ENCODE measurements at places on chromosomes 6 and 20. TPM values are rescaled to one million over a fixed set of nuclear protein-coding genes. Genes with fewer than 3 reads are reported as not detected.

- no peaks in the 10 kb centered on the region for H3K4me1 ChIP-seq
- no peak for DNase-seq
Observed at GRCh38 chr20:10949930-10950783, 276.4 kb upstream of the JAG1 start.

- H3K27me3 ChIP-seq = no peaks in the 10 kb centered on the region
- peak overlapping the region; percentile 93 for H3K27ac ChIP-seq
- peak overlapping the region; percentile 79 for H3K4me3 ChIP-seq
- peaks cover 70% of the 10 kb centered on the region for H3K36me3 ChIP-seq
Observed at GRCh38 chr6:137870744-137871247, 3.7 kb downstream of the TNFAIP3 start.

DNA sequence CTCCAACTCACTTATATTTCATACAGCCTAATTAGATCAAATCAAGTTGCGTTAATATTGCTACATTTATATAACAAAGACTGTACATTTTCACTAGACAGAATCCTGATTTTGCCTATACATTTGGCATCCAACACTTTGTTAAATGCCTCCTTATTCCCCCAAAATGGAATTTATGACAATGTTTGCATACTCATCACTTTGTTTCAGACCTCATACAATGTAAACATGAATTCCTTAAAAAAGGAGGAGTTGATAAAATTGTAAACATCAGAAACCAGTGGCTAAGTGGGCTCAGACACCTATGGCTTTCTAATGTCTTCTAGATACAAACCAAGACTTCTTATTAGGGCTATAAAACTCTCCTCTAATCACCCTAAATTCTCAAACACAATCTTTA lies 87.3 kb downstream of the CHD6 start:
- H3K4me1 ChIP-seq = no peaks in the 10 kb centered on the region
- DNase-seq = no peak
- no peaks in the 10 kb centered on the region for H3K27me3 ChIP-seq
- no peak overlapping the region for H3K27ac ChIP-seq
- H3K36me3 ChIP-seq = peaks cover 8% of the 10 kb centered on the region
- no peak overlapping the region for H3K4me3 ChIP-seq

DNA sequence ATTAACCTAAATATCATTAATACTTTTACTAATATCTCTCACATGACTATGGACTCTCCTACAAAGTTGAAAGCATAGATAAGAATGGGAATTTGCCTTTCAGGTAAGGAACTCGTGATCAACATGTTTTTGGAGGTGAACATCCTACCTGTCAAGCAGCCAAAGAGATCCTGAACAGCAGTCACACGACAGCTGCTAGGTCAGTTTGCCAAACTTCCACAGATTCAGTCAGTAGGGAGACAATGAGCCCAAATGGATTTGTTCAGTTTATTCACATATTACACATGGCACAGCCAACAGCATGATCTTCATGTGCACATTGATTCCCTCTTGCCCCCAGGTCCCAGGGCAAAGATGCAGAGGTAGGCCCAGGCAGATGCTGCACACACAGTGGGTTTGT lies 86.1 kb upstream of the LOC128125822 start:
- no peaks in the 10 kb centered on the region for H3K36me3 ChIP-seq
- peaks cover 13% of the 10 kb centered on the region for H3K27me3 ChIP-seq
- no peaks in the 10 kb centered on the region for H3K4me1 ChIP-seq
- H3K27ac ChIP-seq = no peak overlapping the region
- no peak overlapping the region for H3K4me3 ChIP-seq

DNA sequence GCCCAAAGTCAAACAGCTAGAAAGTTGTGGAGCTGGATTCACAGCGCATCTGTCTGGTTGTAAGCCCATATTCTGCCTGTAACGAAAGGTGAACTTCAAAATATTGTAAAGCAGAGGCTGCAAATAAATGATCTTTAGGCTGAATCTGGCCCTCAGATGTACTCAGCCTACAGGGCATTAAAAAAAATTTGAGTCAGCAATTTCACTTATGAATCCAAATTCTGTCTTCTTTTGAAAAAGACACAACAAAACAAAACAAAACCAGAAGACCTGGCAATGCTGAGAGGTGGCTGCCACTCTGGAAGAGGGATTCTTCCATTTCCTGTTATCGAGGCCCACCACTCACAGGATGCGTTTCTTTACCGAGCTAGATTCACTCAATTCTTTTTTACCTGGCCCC lies 7.1 kb downstream of the LAMA4 start:
- H3K27ac ChIP-seq = no peak overlapping the region
- peaks cover 73% of the 10 kb centered on the region for H3K27me3 ChIP-seq
- H3K4me1 ChIP-seq = peaks cover 7% of the 10 kb centered on the region
- H3K36me3 ChIP-seq = no peaks in the 10 kb centered on the region

- peak overlapping the region; percentile 84 for H3K4me3 ChIP-seq
- H3K36me3 ChIP-seq = peaks cover 13% of the 10 kb centered on the region
- peak overlapping the region; percentile 70 for H3K27ac ChIP-seq
- peak; percentile 55 for DNase-seq
Observed at GRCh38 chr20:1391640-1392442, 1.0 kb downstream of the FKBP1A start.

DNA sequence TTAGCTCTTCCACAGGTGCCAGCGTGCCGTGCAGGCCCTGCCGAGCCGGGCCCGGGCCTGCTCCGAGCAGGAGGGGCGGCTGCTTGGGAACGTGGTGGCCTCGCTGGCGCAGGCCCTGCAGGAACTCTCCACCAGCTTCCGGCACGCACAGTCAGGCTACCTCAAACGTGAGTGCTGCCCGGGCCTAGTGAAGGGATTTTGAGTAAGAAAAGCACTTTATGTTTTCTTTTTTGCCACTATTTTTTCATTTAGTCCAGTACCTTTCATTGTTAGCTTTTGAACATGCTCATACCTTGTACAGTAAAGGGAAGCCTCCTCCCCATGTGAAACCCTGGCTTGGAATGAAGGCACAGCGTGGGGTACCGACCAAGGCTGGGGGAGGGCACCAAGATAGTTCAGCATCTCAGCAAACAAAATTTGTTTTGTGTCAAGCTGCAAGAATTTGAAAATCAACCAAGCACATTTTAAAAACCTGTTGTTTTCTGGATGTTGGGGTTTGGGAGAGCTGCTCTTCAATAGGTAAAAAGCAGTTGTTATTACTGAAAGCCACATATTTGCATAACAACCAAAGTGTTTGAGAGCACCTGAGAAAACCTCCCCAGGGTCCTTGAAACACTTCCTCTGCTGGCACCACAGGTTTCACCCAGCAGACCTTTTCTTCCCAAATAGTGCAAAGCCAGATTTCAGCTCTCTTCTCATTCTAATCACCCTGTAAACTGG lies 18.4 kb downstream of the STX16 start:
- peaks cover 12% of the 10 kb centered on the region for H3K4me1 ChIP-seq
- H3K4me3 ChIP-seq = no peak overlapping the region
- H3K27ac ChIP-seq = no peak overlapping the region
- DNase-seq = no peak
- peaks cover 47% of the 10 kb centered on the region for H3K36me3 ChIP-seq

DNA sequence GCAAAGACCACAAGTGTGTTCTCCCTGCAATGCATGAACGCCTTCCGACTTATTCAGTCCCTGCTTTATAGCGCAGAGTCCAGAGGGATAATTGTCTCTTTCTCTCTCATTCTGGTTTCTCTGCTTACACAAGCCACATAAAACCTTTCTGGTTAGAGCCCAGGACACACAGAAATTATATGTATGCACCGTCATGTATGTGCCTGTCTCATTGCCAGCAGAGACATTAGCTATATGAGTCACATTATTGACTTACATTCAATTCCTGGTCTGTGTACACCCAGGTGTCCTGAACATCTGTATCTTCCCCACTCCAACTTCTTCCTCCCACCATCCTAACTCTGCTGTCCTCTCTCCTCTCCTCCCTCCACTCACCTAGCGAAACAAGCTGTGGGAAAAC lies 44.0 kb downstream of the LRFN2 start:
- H3K27ac ChIP-seq = no peak overlapping the region
- no peaks in the 10 kb centered on the region for H3K27me3 ChIP-seq
- no peak for DNase-seq
- H3K4me3 ChIP-seq = no peak overlapping the region

GRCh38 chr6:72724545-72724944 lies 102.7 kb downstream of the KCNQ5 start:
- H3K36me3 ChIP-seq = peaks cover 9% of the 10 kb centered on the region
- no peak overlapping the region for H3K4me3 ChIP-seq
- no peak overlapping the region for H3K27ac ChIP-seq
- H3K27me3 ChIP-seq = no peaks in the 10 kb centered on the region
- H3K4me1 ChIP-seq = no peaks in the 10 kb centered on the region
- DNase-seq = no peak

DNA sequence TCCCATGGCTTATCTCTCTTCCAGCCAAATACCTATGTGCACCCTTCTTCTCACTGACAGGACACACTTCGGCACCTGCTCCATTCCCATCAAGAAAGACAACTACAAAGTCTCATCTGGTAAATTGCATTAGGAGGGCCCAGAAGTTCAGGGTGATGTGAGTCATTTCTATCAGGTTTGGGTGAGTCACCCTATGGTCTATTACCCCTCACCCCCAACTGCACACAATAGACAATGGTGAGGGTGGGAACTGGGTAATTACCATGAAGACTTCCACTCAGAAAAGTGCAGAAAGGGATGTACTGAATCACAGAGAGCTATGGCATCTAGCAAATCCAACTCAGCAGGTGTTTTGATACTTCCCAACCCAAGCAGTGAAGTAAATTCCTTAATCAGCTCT lies 54.8 kb downstream of the OPN5 start:
- H3K36me3 ChIP-seq = no peaks in the 10 kb centered on the region
- no peak overlapping the region for H3K4me3 ChIP-seq
- H3K27me3 ChIP-seq = peaks cover 5% of the 10 kb centered on the region
- no peak overlapping the region for H3K27ac ChIP-seq
- no peak for DNase-seq

GRCh38 chr6:147508866-147509608 lies 547 bp downstream of the SAMD5 start:
- no peak overlapping the region for H3K27ac ChIP-seq
- H3K4me1 ChIP-seq = peaks cover 16% of the 10 kb centered on the region
- peaks cover 53% of the 10 kb centered on the region for H3K27me3 ChIP-seq
- H3K36me3 ChIP-seq = no peaks in the 10 kb centered on the region

DNA sequence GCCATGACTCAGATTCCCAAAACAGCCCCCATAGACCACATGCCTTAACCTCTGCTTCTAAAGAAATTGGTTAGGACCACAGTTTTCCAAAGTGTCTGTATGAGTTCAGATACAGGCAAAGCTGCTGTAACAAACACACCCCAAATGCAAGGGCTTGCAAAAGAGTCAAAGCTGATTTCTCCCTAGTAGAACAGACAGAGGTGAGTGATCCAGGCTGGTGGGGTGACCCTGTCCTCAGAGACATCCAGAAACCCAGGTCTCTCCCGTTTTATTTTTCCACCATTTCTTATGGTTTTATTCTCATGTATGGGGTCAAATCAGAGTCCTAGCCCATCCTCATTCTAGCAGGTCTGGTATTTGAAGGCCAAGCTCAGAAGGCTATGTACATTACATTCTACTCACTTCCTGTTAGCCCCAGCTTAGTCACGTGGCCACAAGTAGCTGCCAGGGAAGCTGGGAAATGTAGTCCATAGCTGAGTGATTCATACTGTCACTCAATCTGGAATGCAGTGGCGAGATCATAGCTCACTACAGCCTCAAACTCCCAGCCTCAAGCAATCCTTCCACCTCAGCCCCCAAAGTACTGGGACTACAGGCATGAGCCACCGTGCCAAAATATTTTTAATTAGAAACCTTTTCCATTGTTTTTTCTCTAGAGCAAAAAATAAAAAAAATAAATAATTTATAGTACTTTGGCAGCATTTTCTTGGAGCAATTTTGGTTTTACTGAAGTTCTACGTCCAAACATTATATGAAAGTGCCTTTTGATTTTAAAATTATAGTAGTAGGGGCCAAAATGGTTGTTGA lies 175.2 kb downstream of the ZMYND8 start:
- no peak overlapping the region for H3K27ac ChIP-seq
- peaks cover 1% of the 10 kb centered on the region for H3K4me1 ChIP-seq
- no peaks in the 10 kb centered on the region for H3K36me3 ChIP-seq
- peaks cover 5% of the 10 kb centered on the region for H3K27me3 ChIP-seq

- peak; percentile 51 for DNase-seq
- H3K27ac ChIP-seq = peak overlapping the region; percentile 40
- H3K27me3 ChIP-seq = no peaks in the 10 kb centered on the region
- H3K36me3 ChIP-seq = peaks cover 3% of the 10 kb centered on the region
Observed at GRCh38 chr6:21164768-21165326, 428.7 kb upstream of the SOX4 start.

Gene PRDM13
- not detected for total RNA-seq

Gene FOXA2
- not detected for total RNA-seq

Gene ANKRD60
- not detected for total RNA-seq

Gene FILIP1
- not detected for total RNA-seq

Gene PGM3
- 14.7 TPM for total RNA-seq

Gene PTCRA
- not detected for total RNA-seq

Gene SLC17A2
- total RNA-seq = not detected

Gene ZBTB22
- total RNA-seq = 10.6 TPM

Gene GSTA2
- total RNA-seq = not detected

Gene C6orf118
- total RNA-seq = not detected

Gene GRIK2
- total RNA-seq = not detected

Data from activated CD8-positive, alpha-beta memory T cell treated with anti-CD3 and anti-CD28 coated beads, Interleukin-2, amount 10 ng/mL, durations not matched to agents 7 days and 5 days (primary cell).